ENCODE measurements at places on chromosomes 7 and 10.

DNA sequence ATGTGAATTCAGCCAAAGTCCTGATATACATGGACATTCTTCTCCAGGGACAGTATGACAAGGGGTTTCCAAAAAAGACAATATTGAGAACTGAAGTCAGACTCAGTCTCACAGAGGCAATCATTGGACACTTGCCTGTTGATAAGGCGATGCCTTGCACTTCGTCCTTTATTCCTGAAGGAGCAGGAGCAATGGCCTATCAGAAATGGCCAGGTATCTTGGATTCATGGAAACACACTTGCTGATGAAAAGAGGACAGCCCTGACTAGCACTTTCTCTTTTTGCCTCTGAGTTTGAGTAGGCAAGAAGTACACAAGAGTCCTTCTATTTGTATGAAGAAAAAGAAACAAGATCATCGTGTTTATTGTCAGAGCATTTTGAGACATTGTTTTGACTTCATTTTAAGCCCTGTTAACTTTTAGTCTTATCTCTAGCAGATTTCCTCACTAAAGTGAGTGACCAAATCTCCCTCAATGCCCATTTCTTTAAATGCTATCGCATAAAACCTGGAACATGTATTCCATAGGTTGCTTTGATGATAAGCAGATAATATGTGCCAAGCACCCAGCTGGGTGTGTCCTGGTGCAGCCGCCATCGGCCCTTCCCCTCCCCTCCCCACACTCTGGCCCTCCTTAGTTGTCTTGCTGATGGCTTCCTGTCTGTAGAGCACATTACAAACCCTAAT, 26.6 kb downstream of the ST8SIA6 start:
- DNase-seq = no peak

DNA sequence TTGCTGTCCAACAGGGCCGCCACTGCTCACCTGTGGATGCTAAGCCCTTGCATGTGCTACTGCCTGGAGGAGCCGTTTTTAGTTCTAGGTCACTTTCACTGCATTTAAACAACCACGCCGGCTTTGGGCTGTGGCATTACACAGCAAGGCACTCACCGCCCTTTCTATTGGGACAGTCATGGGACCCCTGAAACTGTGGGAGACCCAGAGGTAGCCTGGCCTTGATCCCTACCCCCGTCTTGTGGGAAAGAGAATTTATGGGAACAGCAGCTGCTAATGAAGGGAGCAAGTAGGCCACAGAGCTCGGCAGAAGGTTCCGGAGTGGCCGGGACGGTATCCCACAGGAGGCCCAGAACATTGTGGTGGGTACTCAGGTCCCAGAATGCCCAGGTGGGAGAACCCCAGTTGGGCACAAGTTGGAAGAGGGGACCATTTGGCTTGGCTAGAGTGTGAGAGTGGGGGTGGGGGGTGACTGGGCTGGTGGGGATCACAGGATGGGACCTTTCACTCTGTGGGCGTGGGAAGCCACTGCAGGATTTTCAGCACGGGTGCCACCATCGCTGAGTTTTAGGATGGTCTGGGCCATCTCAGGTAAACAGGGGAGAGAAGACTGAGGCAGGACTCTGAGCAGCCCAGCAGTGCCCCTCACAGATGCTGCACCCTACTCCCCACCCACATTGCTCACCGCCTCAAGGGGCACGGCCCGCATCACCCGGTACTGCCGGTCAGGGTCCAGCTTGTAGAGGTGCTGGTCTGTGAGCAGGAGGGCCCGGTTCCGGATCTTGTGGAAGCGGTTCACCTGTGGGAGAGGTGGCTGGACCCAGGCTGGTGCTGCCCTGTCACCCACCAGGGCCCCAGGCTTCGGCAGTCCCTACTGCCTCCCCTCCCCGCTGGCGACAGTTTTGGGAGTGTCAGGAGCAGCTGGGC, 15.2 kb downstream of the MYO1G start:
- DNase-seq = no peak

GRCh38 chr10:4131407-4132215, 346.6 kb upstream of the KLF6 start:
- DNase-seq = no peak

- DNase-seq = no peak
Measured at GRCh38 chr7:84194484-84195271, at the start of gene SEMA3A. Gene SEMA3A, minus strand, starts transcription at chr7:84194789. Its CDS starts 203 bp downstream, at chr7:84194586.

DNA sequence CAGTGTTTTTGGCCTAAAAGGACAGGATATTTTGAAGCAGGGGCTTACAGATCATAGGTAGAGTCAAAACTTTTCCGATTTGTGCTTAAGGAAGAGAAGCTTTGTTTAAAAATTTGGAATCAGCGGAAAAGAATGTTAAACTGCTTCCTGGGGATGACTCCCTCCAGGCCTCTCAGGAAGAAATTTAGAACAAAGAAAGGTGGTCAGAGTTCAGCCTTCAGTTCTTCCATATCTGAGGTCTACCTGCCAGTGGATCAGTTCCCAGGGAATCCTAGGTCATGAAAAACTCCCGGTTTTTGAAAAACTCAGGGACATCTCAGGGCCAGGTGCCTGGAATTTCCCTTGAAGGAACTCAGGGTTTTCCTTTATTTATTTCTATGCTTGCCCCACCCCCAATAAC, 100.3 kb downstream of the MCU start:
- no peak for DNase-seq

- no peak for DNase-seq
Measured at GRCh38 chr10:31897506-31897905, 31.1 kb downstream of the ARHGAP12 start.

- DNase-seq = no peak
Measured at GRCh38 chr10:104297697-104298660, 29.0 kb downstream of the GSTO2 start.

DNA sequence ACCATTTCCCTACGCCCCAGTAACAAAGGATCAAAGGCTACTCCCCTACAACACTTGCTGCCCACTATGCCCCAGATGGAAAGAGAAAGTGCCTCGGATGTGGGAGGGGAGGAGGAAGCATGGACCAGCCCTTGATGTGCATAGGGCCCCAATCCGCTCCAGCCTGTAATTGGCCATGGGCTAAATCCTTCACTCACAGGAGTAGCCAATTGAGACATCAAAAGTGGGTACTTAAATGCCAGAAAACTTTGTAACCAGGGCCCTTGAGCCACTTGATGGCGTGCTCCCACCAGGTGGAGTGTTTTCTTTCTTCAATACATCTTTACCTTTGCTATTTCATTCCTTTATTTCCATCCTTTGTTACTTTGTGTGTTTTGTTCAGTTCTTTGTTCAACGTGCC, 500.5 kb upstream of the LRRN3 start:
- no peak for DNase-seq

GRCh38 chr7:70237831-70238575, 639.7 kb downstream of the AUTS2 start:
- DNase-seq = no peak

GRCh38 chr7:11252011-11252607, 278.4 kb downstream of the PHF14 start:
- no peak for DNase-seq

GRCh38 chr10:127207081-127207480, 10.7 kb upstream of the INSYN2A start:
- DNase-seq = no peak

DNA sequence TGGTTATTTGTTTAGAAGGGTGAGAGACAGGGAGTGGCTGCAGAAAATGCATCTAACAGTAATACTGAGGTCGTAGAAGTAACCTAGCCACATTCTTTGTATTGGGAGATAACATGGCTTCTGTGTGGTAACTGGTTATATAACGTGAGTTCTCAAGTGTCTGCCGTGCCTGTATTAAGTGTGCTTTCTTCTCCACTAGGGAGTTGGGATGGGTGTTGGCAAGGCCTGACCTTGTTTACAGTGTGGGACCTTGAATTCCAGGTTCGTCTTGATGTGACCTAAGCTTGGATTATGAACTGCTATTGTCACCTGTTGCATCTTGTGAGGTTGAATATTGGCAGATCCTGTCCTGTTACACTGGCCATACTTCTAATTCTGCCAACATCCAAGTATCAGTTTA, 145.3 kb upstream of the NAMPT start:
- no peak for DNase-seq

- no peak for DNase-seq
Measured at GRCh38 chr7:71408271-71408670, 276.3 kb downstream of the GALNT17 start.

DNA sequence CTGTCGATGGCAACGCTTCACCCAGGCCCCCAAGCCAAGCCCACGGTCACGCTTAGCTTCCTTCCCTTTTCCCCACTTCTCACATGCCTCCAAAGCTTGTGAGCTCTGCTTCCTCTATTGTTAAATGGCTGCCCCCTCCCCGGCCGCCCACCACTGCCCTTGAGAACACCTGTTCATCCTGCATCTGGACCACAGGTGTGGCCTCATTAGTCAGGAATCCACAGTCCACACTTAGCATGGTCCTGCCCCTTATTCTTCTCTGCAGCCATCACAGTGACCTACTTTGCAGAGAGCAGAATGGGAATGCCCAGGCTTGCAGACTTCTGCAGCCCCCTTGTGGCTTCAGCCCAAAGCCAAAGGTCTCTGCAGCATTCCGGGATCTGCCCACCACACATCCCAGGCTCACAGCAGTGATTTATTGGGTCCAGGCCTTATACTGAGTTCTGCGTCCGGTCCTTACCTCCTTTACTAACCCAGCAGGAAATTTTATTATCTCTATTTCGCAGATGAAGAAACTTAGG, 66.9 kb downstream of the PTPRE start:
- no peak for DNase-seq

DNA sequence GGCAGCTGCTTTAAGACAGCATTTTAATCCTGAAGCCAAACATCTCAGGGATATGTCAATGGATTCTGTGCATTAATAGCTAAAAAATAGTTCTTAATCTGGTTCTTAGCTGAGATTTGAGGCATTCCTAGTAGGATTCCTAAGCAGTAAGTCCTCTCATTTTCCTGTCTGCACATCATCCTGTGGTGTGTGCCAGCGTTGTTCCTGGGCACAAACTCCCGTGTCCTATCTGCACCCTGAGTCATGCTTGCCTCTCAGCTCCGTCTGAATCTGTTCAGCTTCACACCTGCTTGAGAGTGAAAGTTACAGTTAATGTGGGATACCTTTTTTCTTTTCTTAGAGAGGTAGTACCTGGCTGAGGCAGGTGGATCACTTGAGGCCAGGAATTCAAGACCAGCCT, 19.5 kb downstream of the BAG3 start:
- no peak for DNase-seq

DNA sequence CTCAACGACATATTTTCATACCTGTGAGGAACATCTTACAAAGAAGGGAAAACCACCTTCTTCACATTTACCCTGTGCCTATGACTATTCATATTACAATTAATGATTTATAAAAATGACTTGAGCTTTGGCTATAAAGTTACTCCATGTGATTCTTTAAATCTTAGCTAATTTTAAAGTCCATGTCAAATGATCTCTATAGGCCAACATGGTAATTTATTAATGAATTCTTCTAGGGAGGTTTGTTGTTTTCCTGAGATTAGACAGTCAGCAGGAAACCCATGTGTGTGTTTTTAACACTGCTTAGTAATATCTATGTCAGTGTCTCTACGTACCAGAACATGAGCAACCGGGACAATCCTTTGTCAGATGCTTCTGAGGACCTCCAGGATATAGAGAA, 307.3 kb downstream of the IPMK start:
- no peak for DNase-seq

DNA sequence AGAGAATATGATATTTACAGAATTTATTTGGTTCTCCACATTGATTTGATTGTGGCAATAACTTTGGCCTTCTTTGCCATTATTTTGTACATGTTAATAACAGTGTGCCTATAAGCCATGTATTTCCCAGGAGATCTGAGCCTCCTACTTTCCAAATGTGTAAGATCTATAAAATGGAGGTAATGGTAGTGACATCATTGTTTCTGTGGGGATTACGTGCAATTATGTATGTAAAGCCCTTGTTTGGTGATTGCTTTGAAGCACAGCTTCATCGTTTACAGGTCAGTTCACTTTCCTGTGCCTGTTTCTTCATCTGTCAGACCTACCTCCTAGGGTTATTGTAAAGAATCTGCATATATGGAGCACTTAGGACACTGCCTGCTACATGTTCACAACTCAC, 17.3 kb downstream of the YAE1 start:
- DNase-seq = no peak

- DNase-seq = no peak
Measured at GRCh38 chr7:33243319-33243881, 114.0 kb downstream of the BBS9 start.

- DNase-seq = no peak
Measured at GRCh38 chr7:123190109-123190831, 9.5 kb downstream of the SLC13A1 start.

DNA sequence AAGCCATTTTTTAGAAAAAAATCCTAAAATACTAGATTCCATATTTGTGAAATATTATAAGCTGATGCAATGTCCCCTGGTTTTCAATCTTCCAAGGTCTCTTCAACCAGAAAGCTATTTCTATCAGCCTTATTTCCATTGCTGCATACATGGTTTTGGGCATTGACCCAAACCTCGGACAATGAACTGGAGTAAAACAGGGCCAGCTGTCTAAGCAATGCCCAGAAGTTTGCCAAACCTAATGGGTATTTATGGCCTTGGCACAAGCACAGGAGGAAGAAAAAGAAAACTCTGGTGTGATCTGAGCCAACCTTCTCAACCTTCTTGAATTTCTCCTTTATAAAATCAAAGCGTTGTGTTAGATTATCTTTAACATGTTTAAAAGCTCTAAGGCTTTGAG, 402.3 kb downstream of the DNAJB9 start:
- no peak for DNase-seq

DNA sequence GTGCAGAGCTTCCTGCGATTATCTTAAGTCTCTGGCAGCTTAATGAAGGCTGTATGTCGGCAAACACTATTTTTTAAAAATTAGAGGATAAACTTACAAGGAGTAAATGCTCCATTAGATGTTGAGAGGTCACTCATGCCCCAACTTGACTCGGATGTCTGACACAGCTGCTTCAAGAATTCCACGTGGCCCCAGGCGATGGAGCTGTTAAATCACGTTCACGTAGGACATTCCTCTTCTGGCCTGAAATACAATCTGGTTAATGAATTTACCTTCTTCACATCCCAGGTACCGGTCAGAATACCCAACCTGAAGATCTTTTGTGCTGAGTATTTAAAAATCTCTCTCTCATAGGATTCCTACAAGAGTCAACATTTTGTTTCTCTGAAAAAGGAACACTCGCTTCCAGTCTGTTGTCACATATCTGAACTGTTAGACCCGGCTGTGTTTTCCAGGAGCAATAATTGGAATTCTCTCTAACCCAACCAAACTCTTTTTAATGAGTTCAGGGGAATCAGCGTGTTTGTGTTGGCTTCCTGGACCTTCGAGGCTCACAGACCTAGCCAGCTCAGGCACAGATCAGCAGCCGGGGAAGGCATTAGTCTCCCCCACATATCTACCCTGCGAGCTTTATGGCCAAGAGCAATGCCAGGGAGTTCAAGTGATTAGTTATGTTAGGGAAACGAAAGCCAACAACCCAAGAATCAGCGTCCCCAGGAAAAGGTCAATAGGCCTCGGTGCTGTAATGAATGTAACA, 284.9 kb downstream of the FGFR2 start:
- DNase-seq = no peak

DNA sequence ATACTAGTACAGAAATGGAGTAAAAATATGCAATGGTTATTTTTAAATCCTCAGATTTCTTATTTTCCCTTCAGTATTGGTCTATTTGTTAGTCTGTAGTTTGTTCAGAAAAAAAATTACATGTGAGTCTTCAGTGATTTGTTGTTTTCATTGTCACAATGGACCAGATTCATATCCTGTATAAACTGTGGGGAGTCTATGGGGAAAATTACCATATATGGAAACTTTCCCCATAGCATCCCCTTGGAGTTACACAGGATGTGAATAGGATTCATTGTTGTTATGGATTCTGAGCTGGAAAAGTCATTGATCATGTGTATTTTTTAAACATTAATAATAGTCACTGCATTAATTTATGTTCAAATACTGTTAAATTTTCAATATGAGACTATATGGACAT, 72.6 kb downstream of the ST7 start:
- no peak for DNase-seq
